ENCODE measurements at places on chromosomes 12 and 14. TPM values are rescaled to one million over a fixed set of nuclear protein-coding genes. Genes with fewer than 3 reads are reported as not detected.

Gene ATL1
- total RNA-seq: 2.1 TPM

Gene HOXC9
- total RNA-seq: not detected

Gene KRT75
- not detected for total RNA-seq

Gene DIABLO
- 40.5 TPM for total RNA-seq

DNA sequence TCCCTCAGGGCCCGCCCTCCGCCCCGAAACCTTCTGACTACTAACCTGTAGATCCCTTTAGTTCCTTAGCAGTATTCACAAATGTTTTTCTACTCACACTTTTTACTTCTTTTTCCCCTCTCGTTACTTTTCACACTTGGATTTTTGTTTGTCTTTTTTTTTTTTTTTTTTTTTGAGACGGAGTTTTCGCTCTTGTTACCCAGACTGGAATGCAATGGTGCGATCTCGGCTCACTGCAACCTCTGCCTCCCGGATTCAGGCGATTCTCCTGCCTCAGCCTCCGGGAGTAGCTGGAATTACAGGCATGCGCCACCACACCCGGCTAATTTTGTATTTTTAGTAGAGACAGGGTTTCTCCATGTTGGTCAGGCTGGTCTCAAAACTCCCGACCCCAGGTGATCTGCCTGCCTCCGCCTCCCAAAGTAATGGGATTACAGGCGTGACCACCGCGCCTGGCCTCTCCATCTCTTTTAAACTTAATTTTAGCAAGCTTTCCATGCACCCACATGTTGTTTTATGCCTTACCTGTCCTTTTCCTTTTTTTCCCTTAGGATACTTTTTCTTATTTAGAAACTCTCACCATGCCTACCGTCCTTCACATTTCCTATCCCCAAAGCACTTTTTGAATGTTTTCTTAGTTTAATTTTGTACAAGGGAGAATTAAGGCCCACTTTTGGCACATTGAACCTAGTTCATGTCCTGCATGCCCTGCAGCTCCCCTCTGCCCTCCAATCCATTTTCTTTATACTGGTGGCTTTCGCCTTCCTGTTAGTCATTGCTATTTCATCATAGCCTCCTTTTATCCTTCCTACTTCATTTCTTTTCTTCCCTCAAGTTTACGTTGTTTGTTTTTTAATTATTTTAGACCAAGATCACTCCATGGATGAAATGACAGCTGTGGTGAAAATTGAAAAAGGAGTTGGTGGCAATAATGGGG is 1.1 kb downstream of the SP1 start:
- peaks cover 5% of the 10 kb centered on the region for H3K36me3 ChIP-seq
- peak overlapping the region; percentile 15 for H3K27ac ChIP-seq

DNA sequence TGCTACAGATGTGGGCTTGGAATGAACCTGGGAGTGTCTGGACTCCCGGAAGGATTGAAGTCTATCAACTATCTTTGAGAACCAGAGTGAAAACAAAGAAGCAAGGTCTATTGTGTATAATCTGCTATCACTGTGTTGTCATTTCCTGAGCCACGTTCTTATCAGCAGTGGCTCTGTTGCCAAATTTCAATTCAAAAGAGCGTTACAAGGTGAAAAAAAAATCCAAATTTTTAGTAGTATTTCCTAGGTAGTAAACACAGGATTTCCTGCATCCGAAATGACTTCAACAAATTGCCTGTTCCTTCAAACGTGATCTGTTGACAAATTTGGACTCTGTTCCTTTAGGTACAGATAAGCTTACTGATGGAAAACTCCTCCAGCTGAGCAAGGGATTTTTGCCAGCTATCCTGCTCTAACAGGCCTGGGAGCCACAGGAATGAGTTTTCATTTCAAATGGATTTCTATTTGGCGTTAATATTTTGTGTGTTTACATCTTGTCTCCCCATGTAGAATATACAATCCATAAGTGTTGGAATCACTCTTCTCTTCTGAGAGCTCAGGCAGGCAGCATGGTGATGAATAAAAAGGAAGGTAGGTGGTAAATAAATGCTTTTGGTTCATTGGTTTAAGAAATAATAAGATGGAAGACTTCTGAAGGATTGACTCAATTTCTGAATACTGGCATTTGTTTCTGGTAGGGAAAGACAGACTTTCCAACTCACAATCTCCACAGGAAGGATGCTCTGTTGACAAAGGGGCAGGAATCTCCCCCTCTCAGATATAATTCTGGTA is 58.5 kb downstream of the GPR135 start:
- no peaks in the 10 kb centered on the region for H3K4me1 ChIP-seq
- H3K4me3 ChIP-seq: no peak overlapping the region
- no peaks in the 10 kb centered on the region for H3K36me3 ChIP-seq
- peaks cover 13% of the 10 kb centered on the region for H3K27me3 ChIP-seq

DNA sequence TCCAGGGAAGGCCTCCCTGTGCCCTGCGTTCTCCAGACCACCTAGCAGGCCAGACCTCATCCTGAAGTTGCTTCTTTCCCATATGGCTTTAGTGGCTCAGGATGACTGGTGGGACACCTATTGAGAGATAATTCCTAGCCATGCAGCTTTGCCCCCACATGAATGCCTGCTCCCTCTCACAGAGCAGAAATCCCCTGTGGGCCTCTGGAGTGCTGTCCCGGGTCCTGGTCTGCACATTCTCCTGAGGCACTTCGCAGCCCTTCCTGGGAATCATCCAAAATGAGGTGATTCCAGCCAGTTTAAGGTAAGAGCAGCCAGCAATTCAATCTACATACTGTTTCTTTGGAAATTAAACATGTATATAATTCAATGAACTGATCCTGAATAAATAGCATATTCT is 135.9 kb downstream of the GPR65 start:
- H3K4me3 ChIP-seq: no peak overlapping the region
- no peak for DNase-seq

DNA sequence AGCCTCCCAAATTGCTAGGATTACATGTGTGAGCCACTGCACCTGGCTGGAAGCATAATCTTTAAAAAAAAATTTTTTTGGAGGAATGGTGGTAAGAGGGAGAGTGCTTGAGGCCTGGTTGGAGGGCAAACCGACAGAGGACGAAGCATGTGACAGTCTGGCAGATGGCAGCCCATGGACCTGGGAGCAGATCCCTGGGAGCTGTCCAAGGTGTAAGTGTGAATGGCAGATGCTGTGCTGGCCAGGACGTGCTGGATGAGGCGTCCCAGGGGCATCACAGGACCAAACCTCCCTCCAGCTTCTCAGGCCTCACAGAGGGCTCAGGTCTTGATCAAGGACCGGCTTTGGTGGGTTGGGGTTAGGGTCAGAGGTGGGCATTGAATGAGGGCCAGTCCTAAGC is 128.4 kb upstream of the NCOR2 start:
- no peaks in the 10 kb centered on the region for H3K36me3 ChIP-seq
- no peaks in the 10 kb centered on the region for H3K27me3 ChIP-seq
- no peak overlapping the region for H3K27ac ChIP-seq

Measured in T-cell (primary cell).